Activated CD4-positive, alpha-beta T cell treated with anti-CD3 and anti-CD28 coated beads, Interleukin-2, amount 50 U/mL, for 24 hours (primary cell): ENCODE measurements at places on chromosomes 7 and 10.

- no peak for DNase-seq
Measured at GRCh38 chr10:110113670-110114337, 93.6 kb upstream of the MXI1 start.

GRCh38 chr10:95266674-95267095 is 24.1 kb downstream of the PDLIM1 start:
- no peak for DNase-seq

DNA sequence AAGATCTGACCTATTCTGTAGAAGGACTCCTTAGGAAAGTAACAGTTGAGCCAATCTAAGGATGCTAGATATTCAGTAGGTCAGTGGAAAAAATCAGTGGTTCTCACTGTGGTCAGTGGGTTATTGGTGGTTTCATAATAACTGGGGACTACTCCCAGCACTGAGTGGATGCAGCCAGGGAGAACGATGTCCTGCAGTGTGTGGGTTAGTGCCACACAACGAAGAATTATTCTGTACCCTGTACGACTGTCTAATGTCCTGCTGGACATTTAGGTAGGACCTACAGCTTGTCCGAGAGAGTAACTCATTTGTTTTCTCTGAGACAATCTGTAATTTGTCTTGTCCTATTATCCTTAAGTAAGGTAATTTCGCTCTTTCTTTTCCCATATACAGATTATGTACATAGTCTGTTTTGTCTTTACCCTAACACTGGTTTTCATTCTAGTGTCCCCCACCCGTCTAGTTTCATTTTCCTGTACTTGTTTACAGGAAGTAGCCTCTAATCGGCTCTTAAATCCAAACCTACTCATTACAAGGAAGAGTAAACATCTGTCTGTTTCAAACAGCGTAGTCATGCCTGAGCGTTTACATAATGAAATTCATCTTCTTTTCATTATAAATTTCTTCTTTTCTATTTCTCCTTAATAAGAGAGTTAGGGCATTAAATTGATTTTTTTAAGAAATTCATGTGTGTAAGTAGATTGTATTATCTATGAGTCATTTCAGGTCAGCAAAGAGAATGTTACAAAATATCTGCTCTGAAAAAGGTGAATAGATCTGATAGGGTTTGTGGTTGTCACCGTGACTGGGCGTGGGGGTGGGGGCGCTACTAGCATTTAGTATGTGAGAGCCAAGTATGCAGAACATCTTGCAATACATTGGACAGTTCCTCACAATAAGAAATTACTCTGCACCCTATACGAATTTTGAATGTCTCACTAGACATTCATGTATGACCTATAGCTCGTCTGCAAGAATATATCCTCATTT is 8.3 kb upstream of the ZC3HAV1L start:
- peak; percentile 40 for DNase-seq

DNA sequence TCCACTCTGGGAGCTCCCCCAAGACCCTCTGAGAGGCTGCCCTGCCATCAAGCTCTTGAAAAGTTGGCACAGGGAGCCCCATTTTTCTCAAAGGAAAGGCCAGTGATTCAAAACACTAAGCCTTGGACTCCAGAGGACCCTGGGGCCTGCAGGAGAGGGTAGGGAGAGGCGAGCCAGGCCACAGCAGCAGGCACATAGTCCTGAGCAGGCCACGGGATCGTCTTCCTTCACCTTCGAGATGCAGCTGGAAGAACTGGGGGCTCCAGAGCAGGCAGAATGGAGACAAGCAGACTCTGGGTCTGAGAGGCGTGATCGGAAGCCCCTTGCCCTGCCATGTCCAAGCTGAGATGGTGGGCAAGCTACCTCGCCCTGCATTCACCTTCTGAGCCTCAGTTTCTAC is 13.9 kb downstream of the TNS3 start:
- DNase-seq = no peak

DNA sequence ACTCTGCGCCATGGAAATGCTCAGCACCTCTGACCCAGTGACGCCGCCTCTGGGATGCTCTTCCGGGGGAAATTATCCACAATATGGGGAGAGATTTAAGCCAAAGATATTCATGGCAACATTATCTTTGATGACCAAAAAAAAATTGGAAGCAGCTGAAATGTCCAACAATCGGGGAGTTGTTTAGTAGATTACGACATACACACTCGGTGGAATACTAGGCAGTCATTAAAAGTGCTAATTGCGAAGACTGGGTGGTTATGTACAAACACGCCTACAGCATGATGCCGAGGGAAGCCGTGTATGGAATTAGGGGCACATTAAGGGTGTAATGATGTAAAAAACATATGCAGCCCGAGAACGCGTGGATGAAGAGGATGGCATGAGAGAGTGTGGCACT is 75.2 kb downstream of the UNCX start:
- DNase-seq = no peak

DNA sequence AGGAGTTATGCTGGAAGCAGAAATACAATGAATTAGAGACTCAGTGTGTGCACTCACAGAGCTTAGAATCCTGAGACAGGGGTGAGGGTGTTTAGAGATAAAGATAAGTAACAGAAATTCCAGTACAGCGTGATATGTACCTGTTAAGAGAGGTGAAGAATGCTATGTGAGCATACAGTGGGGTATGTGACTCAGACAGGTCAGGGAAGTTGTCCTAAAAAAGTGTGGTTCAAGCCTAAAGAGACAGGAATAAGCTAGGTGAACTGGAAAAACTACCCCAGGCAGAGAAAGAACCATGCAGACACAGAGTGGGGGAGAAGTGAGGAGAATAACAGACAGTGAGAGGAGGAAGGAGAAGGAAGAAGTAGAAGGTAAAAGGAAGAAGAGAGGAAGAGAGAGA is 8.6 kb downstream of the SMIM30 start:
- no peak for DNase-seq

- DNase-seq = no peak
Measured at GRCh38 chr7:129617178-129617577, 5.7 kb downstream of the NRF1 start.

DNA sequence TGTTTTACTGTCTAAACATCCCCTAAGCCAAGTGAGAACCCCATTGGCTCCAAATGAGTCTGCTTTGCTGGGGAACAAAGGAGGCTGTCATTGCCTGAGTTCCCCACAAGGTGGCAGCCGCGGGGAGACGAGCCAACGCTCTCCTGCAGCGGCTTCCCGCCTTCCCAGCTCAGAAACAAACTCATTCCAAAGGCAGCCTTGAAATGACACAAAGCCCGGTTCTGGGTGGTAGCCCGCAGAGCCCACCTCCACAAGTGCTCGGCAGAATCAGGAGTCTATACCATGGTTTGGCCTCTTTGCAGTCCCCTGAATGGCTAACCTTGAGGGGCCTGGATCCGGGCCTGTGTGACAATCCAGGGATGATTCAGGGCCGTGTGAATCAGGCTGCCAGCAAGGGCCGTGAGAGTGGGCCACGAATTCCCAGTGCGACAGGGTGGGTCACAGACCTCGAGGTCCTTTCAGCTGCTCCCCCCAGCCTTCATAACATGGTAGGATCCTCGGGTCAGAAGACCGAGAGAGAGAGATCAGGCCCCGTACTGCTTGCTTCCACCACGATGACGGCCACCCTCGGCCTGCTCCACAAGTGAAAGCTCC is 79.7 kb downstream of the DLG5 start:
- peak; percentile 23 for DNase-seq

DNA sequence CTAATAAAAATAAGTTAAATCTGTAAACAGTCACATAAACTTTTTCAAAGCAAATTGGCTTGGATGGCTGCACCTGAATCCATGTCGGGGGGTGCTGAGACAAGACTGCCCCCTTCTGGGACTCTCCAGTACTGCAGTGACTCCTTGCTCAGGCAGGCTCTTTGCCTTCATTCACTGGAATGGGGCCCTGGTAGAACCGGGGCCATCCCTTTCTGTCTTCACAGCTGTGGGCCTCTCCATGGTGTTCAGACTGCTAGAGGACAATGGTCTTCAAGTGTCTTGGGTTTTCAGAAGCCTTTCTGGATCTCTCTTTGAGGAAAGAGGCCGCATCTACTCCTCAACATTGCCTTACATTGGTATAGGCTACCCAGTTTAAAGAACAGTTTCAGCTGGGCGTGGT is 16.1 kb upstream of the IMPDH1 start:
- DNase-seq = peak; percentile 58

- DNase-seq = no peak
Measured at GRCh38 chr10:101895781-101896180, 52.2 kb upstream of the KCNIP2 start.

- DNase-seq = no peak
Measured at GRCh38 chr10:76244061-76244686, 812.8 kb downstream of the LRMDA start.

DNA sequence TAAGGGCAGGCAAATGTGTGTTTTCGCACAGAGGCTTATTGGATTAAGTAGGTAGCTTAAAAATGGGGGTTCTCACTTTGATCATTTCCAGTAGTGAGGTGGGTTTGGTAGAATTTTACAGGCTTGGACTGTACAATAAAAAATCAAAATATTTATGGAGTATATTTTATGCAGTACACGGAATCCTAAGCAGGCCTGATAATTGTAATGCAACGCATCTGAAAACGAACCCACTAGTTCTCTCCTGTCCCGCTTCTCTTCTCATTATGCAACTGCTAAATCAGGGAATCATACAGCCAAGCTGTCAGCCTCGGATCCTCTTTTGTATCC is 377 bp upstream of the POLR1F start:
- no peak for DNase-seq

- no peak for DNase-seq
Measured at GRCh38 chr10:119495545-119495944, 47.0 kb downstream of the RGS10 start.

DNA sequence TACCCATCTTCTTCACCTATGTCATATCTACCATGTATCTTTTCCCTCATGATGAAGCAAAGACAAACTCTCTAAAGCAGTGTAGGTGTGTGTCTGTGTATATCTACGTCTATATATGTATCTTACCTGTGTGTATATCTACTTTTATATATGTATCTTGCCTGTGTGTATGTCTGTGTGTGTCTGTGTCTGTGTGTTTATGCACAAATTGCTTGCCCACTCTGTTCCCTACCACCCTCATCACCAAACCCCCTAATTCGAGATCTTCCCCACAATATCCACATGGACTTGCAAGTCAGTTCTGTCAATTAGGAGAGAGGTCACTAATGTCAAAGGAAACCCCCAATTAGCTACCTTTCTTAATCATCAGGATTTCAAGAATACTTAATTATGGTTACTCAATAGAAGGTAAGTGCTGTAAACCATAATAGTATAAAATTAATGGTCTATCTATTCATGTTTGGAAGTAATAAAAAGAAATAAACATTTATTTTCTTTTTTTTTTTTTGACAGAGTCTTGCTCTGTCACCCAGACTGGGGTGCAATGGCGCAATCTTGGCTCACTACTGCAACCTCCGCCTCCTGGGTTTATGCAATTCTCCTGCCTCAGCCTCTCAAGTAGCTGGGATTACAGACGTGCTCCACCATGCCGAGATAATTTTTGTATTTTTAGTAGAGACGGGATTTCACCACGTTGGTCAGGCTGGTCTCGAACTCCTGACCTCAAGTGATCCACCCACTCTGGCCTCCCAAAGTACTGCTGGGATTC is 43.6 kb downstream of the ANKRD61 start:
- no peak for DNase-seq

GRCh38 chr7:71835056-71835455 is 577.1 kb downstream of the CALN1 start:
- no peak for DNase-seq

GRCh38 chr7:135193615-135194081 is 17.7 kb downstream of the WDR91 start:
- DNase-seq = no peak

- no peak for DNase-seq
Measured at GRCh38 chr7:78476851-78477405, 678.4 kb downstream of the PHTF2 start.

- DNase-seq = no peak
Measured at GRCh38 chr7:130894146-130894908, 160.3 kb upstream of the KLF14 start.

DNA sequence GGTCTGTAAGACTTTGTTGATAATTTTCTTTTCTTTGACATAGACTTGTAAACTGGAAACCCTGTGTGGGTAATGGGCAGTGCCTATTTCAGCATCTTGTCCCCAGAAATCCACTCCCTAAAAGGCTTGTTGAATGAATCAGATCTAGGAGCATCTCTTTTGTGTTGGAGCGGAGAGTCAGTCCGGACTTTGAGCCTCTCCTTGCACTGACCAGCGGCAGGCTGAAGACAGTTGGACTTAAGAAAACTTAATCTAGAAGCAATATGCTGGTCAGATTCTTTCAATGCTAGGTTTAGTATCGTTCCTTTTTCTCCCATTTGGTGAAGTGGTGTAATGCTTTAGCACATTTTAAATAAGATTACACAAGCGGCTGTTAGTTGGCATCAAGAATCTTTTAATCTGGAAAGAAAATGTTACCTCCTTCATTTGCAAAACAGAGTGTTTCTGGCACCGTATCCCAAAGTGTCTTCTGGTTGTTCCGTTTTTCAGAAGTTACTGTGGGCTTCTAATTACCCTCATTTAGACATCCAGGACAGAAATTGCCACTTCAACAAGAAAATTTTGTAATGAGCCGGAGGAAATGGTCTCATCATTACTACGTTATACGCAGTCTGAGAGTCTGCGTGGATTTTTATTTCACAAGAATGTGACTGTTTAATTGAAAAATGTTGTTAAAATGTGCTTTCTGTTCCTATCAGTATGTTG is 74.7 kb downstream of the CUX1 start:
- no peak for DNase-seq

DNA sequence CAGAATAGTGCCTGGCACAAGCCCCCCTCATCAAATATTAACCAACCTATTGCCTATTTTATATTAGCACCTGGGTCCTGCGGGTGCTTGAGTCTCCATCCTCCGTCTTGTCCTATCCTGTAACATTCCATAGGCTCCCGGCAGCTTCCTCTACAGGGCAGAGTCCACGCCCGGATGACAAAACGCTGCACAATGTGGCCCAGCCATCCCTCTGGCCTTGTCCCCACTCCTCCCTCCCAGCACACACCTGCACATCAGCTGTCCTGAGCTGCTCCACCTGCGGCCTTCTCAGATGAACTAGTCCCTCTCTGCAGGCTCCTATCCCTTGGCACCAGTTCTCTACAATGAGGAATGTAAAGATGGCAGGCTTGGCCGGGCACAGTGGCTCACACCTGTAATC is 153.5 kb upstream of the PDE1C start:
- DNase-seq = no peak

GRCh38 chr10:76114581-76115001 is 683.2 kb downstream of the LRMDA start:
- no peak for DNase-seq

DNA sequence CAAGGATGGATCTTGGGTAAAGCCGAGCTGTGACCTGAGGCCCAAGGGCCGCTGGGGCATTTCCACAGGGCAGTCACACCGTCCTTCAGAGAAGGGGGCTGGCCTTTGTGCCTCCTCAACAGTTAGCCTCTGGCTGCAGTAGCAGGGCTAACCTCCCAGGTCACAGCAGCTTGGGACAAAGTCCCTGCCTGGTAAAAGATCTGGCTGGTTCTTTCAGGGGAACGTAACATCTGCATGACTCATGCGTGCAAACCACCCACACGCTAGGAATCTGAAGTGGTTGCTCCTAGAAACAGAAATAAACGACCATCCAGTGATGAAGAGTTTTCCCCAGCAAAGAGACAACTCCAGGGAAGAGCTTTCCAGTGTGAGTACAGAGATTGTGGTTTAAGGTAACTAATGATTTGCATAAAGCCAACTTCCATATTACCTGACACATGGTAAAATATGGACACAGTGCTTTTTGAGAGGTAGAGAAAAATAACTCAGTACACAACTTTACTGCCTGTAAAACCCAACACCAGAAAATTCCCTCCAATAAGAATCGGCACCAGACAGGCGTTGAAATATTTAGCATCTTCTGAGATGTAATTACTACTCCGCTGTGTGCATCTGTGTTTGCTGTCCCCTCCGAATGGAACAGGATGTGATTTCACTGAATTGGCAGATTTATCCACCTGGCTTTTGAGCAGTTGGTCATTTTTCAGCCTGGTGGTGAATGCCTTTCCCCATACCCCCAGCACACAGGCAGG is 84.9 kb upstream of the ADRB1 start:
- DNase-seq = peak; percentile 27
